ENCODE measurements at places on chromosomes 12 and 14.

- DNase-seq: no peak
Observed at GRCh38 chr12:126038434-126038833, 973.2 kb downstream of the AACS start.

- DNase-seq: no peak
Observed at GRCh38 chr12:105570944-105571343, 240.5 kb downstream of the C12orf75 start.

DNA sequence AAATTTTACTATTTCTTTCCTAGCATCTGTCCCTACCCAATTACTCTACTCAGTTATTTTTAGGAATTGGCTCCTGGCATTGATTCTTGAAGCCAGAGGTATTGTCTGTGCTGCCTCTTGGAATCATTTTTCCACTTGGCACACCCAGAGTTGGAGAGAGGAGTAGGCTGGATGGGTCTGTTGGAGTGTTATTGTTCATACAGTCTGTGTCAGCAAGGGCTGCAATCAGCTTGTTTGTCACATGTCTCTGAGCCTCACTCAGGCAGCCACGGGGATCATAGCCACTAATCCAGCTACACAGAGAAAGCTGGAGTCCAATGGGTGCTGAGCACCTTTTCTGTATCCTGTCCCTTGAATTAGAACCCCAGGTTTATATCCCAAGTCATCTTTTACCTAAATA lies 176.0 kb upstream of the DYRK2 start:
- DNase-seq: no peak

DNA sequence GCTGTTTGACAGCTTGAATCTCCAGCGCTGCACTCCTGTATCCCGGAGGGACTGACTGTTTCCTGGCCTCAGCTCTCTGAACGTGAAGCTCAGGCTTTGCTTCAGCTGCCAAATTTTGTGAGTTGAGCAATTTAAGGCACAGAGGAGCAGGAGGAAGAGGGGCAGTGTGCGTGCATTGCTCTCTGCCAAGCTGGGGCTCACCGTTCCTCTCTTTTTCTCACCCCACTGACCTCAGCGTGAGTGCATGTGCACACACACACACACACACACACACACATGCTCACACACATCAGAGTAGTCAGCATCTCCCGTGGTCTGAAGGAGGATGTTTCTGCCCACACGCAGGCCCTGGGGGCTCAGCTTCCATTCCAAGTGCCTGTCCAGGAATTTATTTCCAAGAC lies 27.8 kb upstream of the BDKRB2 start:
- no peak for DNase-seq

GRCh38 chr14:56760164-56760914 lies 49.9 kb downstream of the OTX2 start:
- DNase-seq: no peak

GRCh38 chr14:82075566-82075965 lies 541.9 kb upstream of the SEL1L start:
- peak; percentile 84 for DNase-seq

DNA sequence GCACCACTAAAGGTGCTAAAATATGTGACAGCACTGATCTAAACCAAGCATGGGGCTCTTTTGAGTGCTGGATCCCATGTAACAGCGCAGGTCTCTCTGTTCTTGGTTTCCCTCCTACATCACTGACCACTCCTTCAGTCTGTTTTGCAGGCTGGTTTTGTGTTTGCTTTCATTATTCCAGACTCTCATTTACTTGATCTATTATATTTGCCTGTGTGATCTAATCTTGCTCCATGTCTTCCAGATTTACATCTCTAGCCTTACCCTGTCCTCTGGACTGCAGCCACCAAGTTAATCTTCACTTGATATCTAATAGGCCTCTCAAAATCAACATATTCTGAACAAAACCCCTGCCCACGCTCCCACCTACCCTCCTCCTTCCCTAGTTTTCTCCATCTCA lies 8.6 kb downstream of the GLIPR1 start:
- no peak for DNase-seq

- DNase-seq: no peak
Observed at GRCh38 chr14:20687362-20688166, 1.0 kb upstream of the ANG start.

All from WTC11 (cell line).